H54 (cell line): ENCODE measurements at places on chromosomes 11 and 22.

GRCh38 chr11:96001037-96001436 lies 77.1 kb upstream of the MTMR2 start:
- no peak for DNase-seq

- DNase-seq = no peak
These were observed 41.2 kb upstream of the ALX4 start for GRCh38 chr11:44351006-44351660.

DNA sequence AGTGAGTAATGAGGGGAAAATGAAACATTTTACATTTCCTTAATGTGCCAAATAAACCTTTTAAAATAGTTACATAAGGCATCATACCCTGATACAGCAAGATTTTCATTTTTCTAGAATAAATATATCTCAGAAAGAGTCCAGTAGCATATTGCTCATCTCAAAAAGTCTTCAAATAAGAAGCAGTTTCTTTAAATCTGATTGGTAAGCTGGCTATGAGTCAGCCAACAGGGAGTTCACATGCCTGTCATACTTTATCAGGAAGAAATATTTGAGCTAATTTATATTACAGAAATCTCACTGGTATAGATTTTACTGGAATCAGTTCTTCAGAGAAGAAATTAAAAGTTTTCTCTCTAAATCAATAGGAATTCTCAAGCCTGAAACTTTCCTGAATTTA lies 258.1 kb downstream of the C11orf87 start:
- DNase-seq = no peak

DNA sequence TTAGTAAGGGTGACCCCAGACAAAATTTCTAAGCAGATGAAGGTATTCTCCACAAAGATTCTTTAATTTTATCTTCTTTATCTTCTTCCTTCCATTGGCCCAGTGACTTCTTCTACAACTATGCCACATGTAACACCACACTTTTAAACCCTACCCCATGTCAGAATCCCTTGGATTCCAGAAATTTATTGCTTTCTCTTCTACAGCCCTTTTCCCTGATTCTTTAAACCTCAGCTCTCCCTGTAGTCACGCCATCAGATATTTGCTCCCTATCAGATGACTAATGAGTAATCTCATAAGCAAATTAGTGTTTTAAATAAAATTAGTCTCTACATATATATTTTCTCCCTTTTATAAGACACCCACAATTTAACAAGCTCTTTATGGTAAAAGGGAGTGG lies 423.4 kb upstream of the CHORDC1 start:
- no peak for DNase-seq

- no peak for DNase-seq
These were observed 9.6 kb upstream of the SC5D start for GRCh38 chr11:121282886-121283502.

- no peak for DNase-seq
These were observed 1081.6 kb downstream of the BRD1 start for GRCh38 chr22:48745842-48746788.

DNA sequence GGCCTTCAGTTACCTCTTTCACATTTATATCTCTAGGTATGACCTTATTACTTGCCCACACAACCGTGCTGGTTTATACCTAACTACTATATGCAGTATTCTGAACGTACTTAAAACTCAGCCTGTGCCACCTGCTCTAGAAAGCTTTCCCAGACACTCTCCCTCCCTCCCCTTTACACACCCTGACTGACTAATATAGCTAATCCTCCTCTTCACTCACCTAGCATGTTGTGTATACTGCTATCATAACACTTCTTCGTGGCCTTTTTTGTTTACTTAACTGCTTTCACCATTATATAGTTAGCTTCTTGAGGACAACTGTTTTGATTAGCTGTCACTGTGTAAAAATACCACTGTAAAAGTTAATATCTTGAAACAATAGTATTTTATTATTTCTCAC lies 23.5 kb downstream of the RNF214 start:
- no peak for DNase-seq

- no peak for DNase-seq
These were observed 14.5 kb downstream of the SHANK2 start for GRCh38 chr11:71237853-71238252.

GRCh38 chr22:28268171-28268570 lies 349.1 kb upstream of the PITPNB start:
- DNase-seq = no peak

DNA sequence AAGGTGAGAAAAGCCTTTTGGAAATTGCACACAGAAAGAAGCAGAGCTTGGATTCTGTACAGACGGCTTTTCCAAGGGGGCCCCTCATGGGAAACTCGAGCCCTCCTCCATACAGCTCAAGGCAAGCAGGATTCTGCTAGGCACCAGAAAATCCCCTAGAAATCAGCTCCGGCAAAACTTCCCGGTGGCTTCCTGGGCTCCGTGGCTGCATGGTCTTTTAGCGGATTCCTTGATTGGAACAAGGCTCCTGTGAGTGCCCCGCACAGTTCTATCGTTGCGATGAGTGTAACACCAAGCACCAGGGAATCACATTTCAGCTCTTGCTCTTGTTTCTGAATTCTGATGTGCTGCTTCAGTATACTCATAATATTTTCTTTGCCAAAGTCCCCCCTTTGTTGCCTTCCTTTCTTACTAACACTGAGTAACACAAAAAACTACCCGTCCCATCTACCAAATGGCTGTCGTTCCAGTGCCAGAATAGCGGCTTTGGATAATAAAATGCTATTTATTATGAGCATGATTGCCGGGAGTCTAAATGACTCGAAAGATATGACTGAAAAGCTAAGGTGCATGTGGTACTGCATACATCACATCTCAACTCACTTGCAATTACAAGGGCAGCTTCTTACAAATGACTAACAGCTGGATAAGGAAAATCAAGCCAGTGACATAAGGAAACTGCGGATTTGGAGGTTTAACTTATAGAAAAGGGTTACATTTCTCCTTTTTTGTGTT lies 494.1 kb downstream of the DLG2 start:
- DNase-seq = no peak

GRCh38 chr11:61509043-61510029 lies 787 bp downstream of the LRRC10B start:
- no peak for DNase-seq

DNA sequence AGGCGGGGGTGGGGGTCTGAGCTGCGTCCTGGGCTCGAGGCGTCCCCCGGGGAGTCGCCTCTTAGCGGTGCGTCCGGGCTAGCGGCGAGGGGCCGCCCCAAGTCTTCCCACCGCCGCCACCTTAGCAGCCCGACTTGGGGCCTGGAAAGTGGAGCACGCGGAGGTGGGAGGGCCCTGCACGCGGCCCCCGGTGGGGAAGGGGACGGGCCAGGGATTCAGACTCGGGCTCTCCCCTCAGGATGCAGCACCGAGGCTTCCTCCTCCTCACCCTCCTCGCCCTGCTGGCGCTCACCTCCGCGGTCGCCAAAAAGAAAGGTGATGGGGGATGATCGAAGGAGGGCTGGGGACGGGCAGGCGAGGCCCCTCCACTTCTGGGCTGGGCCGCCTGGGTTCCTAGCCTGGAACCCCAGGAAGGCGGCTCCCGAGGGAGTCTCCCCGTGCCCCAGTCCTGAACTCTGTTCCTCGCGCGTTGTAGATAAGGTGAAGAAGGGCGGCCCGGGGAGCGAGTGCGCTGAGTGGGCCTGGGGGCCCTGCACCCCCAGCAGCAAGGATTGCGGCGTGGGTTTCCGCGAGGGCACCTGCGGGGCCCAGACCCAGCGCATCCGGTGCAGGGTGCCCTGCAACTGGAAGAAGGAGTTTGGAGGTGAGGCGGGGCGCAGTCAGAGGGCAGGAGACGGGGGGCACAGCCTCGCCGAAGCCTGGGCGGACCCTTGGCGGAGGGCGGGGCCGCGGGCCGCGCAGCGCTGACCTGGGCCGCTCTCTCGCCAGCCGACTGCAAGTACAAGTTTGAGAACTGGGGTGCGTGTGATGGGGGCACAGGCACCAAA lies 563 bp downstream of the MDK start:
- no peak for DNase-seq

GRCh38 chr11:105609341-105609781 lies 512 bp upstream of the GRIA4 start:
- no peak for DNase-seq

DNA sequence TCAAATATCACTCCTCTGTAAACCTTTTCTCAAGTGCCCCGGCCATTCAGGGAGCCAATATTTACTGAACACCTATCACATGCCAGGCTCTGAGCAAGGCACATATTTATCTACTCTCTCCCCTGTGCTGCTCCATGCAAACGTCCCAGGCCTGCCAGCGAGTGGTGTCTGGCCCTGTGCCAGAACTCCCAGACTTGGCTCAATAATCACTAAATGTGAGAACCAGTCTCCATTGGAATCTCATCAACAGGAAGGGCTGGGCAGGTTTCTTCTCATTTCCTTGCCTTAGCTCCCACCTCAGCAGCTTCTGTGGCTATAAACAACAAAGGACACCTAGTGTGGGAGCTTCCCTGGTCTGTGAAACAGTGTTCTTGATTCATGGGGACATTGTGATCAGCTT lies 21.7 kb downstream of the RASSF10 start:
- no peak for DNase-seq

GRCh38 chr11:75677909-75678308 lies 9.1 kb upstream of the MAP6 start:
- no peak for DNase-seq

DNA sequence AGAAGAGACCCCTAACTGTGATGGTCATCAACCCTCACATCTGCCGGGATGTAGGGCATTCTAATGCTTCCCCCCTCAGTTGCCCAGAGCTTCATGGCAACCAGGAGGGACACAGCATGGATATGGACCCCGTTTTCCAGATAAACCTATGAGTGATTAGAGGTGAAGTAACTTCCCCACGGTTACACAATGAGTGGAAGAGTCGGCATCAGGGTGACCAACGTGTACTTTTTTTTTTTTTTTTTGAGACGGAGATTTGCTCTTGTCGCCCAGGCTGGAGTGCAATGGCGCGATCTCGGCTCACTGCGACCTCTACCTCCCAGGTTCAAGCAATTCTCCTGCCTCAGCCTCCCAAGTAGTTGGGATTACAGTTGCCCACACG lies 25.0 kb downstream of the TXN2 start:
- no peak for DNase-seq

DNA sequence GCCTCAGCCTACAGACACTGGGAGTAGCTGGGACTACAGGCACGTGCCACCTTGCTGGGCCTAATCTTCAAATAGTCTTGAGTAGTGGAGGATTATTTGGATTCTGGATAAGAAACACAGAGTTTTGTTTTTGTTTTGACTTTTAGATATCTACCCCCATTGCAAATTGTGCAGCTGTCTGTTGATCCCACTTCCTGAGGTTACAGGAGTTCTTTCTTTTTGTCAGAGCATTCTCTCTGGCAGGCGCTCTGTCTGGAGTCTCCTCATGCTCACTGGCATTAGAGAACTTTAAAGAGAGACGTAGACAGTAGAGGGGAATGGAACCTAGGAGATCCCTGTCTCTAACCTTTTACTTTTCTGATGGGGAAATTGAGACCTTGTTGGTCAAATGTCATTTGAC lies 7.8 kb upstream of the ADAMTS8 start:
- DNase-seq = no peak

GRCh38 chr11:46339816-46340215 lies 7.4 kb upstream of the DGKZ start:
- no peak for DNase-seq

- DNase-seq = no peak
These were observed 2.7 kb upstream of the RTN4RL2 start for GRCh38 chr11:57457643-57458023.
